SIG-M5 (cell line): ENCODE measurements at places on chromosomes 6 and 20.

DNA sequence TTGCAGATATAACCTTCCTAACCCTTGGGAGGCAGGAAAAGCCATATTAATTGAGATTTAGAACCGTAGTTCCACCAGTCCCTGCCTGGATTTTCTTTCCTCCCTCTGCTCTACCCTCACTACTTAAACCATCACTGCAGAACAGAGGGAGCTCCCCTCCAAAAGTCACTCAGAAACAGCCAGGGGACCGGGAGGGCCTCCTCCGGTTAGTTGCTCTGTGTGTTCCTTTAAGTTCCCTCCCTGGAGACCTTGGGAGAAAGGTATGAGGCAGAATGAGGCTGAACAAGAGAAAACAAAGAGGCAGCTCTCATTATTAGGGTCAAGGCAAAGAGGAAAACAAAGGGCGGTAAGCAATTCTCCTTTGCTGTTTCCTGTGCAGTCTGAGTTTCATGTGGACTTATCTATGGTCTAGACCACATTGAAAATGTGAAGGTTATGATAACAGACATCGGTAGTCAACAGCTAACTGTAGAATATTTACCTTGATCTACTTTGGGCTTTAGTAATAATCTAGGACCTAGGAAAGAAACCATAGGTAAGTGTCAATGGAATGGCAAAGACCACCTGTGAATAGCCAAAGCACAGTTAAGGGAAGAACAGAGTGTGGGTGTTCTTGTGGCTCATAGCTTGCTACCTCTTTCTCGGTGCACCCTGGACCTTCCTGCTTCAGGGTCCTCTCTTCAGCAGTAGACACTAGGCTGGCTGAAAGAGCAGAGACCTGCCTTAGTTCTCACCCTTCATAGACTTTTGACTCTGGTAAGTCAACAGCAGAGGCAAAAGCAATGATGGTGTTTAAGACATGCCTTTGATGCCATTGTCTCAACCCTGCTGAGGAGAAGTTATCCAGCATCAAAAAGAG, 250.9 kb upstream of the CITED2 start:
- DNase-seq = no peak

DNA sequence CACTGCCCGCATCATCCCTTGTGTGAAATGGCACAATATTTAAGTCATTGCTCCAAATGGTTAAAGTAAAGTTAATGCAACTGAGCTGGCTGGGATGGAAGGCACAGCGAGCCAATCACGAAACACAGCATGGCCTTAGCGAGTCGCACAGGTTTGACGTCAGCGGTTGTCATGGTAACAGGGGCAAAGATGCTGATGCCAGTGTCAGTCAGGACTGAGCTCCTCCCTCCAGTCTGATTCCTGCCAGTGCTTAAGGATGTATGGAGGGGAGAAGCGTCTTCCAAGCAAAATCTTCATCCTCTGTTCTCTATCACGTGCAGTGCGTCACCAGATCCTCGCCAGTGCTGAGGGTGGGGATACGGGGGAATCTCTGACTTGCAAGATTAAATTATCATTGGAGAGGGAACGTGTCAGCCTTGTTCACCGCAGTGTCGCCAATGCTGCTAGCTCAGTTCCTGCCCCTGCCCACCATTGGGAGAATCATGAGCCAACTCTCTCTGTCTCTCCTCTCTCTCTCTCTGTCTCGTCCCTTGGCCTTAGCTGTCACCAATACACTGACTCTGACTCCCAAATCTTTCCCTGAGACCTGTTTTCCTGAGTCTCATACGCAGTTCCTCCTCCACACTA, 24.5 kb downstream of the TSPYL4 start:
- DNase-seq = no peak

DNA sequence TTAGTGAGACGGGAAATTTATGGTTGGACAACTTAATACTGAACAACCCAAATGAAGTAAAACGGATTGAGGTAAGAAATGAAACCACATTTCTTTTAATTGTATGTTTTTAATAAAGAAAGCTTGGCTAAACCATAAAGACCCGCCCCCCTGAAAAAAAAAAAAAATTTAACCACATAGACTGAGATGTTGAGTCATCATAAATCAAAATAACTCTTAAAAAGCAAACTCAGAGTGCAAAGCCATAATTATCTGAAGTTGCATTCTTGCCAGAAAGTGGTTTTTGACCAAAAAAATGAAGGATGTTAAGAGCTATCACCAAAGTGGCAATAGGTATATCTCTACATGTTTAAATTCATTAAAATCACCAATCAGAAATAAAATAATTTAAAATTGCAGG, 101.8 kb upstream of the COL21A1 start:
- DNase-seq = no peak

DNA sequence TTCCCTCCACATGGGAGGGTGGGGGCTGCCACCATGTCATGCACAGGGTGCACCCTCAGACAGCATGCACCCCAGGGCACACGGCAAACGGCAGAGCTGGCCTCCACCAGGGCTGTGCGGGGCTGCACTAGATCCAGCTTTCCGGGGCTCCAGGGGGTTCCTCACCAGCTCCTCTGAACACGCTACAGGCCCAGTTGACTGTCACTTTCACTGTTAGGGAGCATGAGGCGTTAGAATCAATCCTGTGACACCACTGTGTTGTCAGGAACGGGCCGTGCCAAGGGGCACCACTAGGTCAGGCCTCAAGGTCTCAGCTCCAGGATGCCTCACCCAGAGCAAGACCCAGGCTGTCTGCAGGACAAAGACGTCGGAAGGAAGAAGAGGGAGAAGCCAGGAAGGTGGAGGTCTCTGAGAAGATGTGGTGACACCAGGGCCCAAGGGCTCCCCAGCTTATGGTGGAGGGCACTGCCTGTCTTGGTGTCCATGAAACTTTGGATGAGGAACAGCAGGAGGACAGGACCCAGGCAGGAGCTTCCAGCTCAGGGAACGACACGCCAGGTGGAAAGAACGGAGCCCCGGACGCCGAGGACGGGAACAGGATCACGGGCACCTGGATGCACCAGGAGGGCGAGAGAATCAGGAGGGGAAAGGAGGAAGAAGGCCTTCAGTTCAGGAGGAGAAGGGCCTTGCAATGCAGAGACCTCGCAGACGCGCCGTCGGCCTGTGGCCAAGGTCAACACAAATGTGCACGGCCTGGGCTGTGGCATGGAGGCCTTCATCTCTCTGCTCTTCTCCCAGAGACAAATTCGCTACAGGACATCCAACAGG, 49.5 kb downstream of the YTHDF1 start:
- DNase-seq = no peak

GRCh38 chr20:35360033-35360432, 51.7 kb downstream of the UQCC1 start:
- no peak for DNase-seq

DNA sequence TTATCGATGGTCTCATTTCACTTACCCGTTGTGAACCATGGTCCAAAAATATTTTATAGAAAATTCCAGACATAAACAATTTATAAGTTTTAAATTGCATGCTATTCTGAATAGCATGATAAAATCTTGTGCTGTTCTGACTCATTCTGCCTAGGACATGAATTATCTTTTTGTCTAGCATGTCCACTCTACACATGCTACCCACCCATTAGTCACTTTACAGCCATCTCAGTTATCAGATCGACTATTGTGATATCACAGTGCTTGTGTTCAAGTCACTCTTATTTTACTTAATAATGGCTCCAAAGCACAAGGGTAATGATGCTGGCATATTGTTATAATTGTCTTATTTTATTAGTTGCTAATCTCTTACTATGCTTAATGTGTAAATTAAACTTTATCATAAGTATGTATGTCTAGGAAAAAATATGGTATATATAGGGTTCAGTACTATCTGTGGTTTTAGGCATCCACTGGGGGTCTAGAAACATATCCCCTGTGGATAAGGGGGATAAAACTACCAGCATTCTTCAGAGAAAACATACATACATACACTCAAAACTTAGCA, 252.0 kb upstream of the HTR1E start:
- DNase-seq = no peak

DNA sequence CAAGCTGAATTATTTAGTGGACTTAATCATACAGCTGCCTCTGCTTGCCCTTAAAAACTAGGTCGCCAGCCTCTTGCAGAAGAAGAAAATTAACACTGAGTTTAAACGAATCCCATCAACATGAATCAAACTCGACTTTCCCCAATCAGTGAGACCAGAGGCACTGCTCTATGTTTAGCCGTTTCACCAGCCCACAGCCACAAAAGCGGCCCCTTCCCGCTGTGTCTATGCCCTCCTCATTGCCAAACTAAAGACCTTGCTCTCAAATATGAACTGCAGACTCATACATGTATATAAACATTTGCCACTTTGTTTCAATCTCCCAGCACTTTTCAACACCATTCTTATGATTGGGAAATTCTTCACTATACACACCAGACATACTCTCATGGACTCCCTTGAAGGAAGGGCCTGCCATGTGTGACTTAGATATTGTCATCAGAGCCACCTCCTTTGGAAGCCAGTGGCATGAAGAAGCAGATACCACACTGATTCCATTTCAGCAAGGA, 105.8 kb upstream of the ADGRF1 start:
- no peak for DNase-seq

- no peak for DNase-seq
Measured at GRCh38 chr6:113052506-113052905, 705.4 kb downstream of the RFPL4B start.

DNA sequence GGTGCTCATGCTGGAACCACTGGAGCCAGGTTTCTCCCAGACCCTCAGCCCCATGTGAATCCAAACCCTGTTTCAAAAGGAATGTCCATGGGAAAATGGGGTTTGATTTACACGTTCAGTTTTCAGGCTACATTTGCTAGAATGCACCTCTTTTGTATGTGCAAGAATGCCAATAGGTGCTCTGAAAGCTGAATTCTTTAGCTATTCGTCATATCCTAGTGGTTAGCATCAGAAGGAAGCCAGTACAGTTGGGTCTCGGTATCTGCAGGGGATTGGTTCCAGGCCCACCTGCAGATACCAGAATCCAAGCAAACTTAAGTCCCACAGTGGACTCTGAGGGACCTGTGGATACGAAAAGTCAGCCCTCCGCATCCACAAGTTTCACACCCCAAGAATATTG, 93.4 kb downstream of the UST start:
- no peak for DNase-seq

DNA sequence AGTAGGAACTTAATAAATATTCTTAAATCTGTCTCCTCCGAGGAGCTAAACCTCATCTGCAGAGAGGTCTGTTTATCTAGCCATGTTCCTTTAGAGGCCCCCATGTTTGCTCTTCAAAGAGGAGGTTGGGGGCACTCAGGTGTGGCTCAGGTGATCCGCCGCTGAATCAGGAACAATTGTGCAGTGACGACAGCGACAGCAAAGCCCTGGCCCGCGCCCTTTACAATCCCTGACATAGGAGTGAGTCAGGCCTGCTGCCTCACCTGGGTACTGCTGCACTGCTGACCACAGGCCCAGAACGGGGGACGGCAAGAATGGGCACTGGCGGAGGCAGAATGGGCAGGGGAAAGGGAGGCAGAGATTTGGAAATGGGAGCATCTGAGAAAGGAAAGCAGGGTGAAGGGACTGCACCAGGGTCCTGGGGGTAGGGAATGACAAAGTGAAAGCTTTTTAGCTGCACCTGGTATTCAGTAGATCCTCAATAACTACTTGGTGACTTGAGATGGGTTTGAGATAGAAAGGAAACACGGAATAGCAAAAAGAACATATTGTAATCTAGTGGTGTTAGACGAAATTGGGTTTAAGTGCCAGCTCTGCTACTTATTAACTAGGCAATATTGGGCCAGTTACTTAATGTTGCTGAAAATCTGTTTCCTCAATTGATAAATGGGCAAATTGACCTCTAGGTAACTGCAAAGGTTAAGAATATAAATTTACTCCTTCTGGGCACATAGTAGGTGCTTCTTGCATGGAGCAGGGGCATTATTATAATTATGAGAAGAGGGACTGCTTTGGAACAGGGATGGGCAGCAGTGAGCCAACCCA, 5.4 kb upstream of the IER3 start:
- no peak for DNase-seq

DNA sequence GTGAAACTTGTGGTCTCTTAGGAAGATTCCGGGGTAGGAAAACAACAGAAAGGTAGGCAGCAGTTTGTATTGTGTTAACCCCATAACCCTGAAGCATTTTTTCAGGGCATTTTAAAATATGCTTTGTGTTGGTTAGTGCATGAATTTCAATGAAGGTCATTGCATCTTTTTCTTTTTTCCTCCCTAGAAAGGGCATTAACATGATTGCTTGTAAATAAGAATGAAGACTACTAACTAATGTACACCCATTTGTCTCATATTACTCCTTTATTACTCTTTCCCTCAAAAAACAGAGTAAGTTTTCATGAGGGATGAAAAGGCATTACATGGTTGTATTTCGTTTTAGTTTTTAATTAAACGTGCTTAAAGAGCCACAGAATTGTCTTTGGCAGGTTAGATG, 141.4 kb downstream of the OGFRL1 start:
- no peak for DNase-seq

DNA sequence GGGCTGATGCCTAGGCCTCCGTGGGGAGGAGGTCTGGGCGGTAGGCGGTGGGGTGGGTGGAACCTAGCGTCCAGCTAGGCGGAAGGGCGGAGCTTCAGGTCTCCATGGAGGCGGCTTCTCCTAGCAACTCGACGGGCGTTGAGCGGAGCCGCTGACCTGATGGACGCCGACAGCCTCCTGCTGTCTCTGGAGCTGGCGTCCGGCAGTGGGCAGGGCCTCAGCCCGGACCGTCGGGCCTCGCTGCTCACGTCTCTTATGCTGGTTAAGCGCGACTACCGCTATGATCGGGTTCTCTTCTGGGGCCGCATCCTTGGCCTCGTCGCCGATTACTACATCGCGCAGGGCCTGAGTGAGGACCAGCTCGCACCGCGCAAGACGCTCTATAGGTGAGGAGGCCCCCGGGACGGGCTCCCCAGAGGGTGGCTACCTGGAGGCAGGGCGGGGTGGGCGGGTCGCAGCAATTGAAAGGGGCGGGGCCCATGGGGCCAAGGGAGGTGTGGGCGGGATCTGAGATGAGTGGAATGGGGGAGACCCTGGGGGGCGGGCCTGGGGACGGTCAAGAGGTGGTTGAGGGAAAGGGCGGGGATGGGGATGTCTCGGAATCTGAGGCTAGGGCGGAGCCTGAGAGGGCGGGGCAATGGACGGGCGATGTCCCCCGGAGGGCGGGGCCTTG, at the start of gene RSPH9:
Gene RSPH9 (plus strand): TSS at position 97 of the 673 bp plus-strand sequence. CDS start 63 bp downstream, at position 160.
- no peak for DNase-seq

DNA sequence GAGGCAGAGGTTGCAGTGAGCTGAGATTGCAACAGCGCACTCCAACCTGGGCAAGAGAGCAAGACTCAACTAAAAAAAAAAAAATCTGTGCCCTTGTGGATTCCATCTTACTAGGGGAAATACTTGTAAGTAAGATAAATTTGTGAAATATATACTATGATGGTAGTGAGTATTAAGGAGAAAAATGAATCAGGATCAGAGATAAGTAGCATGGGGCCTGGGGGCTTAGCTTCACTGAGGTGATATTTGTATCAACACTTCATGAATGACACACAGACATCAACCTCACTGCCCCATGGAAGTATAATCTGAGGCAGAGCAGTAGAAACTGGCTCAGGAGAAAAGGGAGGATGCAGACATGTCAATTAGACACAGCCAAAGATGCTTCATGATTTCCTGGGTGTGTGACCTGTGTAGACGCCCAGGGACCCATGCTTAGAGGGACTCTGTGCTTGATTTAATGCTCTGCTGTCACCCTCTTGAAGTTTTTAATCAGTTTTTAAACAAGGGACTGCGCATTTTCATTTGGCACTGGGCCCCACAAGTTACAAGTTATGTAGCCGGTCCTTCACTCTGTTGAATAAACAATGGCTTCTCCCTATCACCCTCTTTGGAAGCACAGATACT, 41.9 kb downstream of the PCNA start:
- DNase-seq = no peak
